Stimulated activated CD8-positive, alpha-beta memory T cell treated with anti-CD3 and anti-CD28 coated beads, Interleukin-12 subunit alpha, Interleukin-12 subunit beta, amount 100 ng/mL, for 1 hour (primary cell): ENCODE measurements at places on chromosomes 7 and 10.

DNA sequence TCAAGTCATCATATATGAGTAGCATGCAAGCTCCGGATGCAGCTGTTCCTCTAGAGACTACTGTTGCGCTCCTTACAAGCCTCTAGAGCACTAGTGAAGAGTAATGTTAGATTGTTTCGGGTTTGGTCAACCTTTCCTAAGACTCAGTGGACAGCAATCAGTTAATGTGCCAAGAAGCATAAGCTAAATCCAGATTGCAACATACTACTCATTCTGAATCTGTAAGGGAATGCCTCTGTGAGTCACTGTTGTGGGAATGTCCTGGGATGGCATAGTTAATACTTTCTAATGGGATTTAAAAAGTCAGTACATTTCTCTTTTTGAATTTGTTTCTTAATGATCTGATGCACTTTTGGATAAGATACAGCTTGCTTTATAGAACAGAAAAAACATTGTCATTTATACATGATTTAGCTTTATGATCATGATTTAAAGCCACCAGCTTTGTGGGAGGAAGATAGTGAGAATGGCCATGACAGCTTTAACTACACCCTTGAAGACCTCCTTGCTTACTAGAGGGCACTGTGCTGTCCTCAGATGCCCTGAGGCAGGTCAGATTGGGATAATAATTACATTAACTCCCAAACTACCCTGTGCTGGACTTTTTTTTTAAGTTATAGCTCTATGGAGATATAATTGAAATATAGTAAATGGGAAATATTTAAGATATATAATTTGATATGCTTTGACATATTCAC, 138.4 kb downstream of the SDK1 start:
- no peak for DNase-seq

GRCh38 chr10:130422366-130423324, 286.5 kb downstream of the GLRX3 start:
- no peak for DNase-seq

DNA sequence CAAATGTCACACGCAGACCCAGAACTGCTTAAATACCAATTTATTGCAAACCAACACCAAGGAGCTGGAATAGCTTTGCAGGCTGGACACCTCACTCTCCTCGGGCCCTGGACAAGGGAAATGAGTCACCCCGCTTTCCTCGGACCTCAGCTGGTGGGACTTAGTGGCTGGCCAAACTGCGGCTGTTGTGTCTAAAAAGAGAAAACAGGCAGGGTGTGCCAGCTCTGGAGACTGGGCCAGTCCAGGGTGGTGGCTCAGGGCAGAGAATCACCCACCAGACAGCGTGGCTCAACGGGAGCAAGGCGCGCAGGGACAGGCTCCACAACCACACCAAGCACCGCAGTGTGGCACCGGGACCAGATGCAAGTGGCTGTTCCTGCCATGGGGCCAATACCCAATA, 58.2 kb upstream of the CAMK2B start:
- DNase-seq = no peak

DNA sequence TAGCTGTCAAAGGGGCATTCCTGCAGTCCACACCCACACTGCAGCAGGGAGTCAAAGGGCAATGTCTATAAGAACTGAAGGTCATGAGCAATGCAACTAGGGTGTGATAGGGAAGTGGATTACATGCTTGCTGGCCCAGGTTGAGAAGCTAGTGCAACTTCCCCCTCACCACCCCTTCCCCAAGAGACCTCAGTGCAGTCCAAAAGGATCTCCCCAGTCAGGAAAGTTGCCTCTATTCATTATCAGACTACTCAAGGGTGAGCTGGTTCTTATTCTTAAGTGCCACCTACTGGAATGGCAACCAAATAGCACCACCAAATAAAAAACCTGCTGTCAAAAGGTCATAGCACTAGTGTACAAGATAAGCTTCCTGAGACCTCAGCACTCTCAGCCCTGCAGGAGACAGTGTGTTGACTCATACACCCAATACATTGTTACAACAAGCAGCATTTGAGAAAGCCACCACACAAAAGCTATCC, 28.2 kb downstream of the MTERF1 start:
- no peak for DNase-seq

- no peak for DNase-seq
Measured at GRCh38 chr7:151897951-151898686, 21.2 kb upstream of the PRKAG2 start.

GRCh38 chr7:100840470-100841100, 11.9 kb upstream of the SLC12A9 start:
- no peak for DNase-seq

- no peak for DNase-seq
Measured at GRCh38 chr10:119441151-119441821, 101.2 kb downstream of the RGS10 start.

- DNase-seq = no peak
Measured at GRCh38 chr10:111732166-111732785, 451.3 kb downstream of the GPAM start.

DNA sequence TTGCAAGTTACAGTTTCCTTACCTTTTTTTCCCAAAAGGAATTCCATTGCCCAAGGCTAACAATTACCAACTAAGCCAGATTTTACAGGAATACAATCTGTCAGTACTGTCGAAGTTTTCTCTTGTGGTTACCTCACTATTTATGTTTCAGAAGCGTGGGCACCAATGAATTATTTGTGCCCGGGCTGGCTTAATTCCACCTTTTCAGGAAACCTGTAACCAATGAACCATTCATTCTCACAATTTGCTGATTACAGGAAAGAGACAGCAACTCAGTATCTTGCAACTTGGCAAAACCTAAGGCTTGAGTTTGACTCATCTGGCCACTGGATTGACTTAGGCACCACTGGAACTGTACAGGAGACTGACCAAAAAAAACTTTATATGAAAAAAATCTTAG, 485.6 kb downstream of the INHBA start:
- DNase-seq = no peak

DNA sequence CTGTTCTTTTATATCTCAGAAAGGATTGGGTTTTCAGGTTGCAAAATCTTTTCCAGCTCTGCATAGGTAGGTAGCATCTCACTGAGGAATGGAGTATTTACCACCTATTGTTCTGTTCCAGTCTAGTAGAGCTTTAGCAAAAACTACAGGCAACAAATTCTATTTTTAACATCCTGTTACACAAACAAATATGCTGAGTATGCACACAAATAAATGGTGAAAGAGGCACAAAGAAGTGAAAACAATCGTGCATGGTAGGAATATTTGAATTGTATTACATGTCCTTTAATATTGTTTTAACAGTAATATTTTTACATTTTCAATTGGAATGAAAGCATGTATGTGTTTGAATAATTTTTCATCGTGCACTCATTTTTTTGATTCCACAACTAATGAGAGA, 14.5 kb upstream of the MIOS start:
- DNase-seq = no peak

- no peak for DNase-seq
Measured at GRCh38 chr10:78066728-78067430, 33.2 kb downstream of the RPS24 start.

DNA sequence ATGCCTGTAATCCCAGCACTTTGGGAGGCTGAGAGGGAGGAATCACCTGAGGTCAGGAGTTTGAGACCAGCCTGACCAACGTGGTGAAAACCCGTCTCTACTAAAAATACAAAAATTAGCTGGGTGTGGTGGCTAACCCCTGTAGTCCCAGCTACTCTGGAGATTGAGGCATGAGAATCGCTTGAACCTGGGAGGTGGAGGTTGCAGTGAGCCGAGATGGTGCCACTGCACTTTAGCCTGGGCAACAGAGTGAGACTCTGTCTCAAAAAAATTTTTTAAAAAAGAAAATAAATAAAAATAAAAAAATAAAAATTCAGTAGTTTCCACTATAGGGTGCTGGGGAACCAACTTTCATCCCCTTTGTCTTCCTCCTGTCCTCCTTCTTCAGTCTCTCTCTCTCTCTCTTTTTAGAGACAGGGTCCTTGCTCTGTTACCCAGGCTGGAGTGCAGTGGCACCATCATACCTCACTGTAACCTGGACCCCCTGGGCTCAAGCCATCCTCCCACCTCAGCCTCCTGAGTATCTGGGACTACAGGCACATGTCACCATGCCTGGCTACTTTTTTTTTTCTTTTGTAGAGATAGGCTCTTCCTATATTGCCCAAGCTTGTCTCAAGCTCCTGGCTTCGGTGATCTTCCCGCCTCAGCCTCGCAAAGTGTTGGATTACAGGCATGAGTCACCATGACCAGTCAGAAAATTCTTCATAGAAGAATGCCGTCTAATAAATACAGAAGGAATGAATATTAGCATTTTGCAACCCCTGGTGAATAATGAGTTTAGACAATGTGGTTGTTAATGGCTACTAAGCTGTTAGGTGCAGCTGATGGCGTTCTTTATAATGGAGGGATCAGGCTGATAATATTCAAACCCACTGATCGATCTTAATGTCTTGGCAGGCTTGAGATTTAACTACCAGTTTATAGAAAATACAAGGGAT, 20.6 kb downstream of the RBM20 start:
- DNase-seq = no peak

GRCh38 chr10:47450442-47450841, 33.5 kb downstream of the ANXA8 start:
- DNase-seq = no peak

DNA sequence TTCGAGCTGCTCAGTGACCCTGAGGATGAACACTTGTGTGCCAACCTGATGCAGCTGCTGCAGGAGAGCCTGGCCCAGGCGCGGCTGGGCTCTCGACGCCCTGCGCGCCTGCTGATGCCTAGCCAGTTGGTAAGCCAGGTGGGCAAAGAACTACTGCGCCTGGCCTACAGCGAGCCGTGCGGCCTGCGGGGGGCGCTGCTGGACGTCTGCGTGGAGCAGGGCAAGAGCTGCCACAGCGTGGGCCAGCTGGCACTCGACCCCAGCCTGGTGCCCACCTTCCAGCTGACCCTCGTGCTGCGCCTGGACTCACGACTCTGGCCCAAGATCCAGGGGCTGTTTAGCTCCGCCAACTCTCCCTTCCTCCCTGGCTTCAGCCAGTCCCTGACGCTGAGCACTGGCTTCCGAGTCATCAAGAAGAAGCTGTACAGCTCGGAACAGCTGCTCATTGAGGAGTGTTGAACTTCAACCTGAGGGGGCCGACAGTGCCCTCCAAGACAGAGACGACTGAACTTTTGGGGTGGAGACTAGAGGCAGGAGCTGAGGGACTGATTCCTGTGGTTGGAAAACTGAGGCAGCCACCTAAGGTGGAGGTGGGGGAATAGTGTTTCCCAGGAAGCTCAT, 1.1 kb downstream of the DDIT4 start:
- no peak for DNase-seq

DNA sequence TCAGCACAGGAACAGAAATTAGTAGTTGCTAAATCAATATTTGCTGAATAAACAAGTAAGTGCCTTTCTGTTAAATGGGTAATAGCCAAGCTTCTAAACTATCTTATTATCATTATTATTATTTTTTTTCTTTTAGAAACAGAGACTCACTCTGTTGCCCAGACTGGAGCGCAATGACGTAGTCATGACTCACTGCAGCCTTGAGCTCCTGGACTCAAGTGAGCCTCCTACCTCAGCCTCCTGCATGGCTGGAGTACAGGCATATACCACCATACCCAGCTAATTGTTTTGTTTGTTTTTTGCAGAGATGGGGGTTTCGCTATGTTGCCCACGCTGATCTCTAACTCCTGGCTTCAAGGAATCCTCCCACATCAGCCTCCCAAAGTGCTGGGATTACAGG, 12.3 kb upstream of the ELN start:
- DNase-seq = no peak

DNA sequence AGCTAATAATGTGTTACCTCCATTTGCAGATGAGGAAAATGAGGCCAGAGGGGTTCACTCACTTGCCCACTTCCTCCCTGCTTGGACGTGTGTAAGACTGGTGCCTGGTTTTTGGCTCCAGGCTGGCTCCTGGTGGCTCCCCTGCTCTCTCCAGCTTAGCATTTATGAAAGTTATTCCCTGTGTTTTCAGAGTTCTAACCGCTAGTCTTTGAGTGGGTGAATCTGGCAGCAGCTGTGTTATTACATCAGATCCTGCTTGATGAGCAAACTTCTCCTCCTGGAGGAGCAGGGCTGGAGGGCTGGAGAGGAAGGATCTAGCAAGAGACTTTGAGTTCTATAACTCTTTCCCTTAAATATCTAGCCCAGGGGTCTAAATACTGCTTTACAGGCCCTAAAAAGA, 80.9 kb upstream of the AGBL3 start:
- no peak for DNase-seq

GRCh38 chr7:117873310-117874190, at the start of gene CTTNBP2:
Gene CTTNBP2 (minus strand): TSS chr7:117873441. CDS start chr7:117873415, 26 bp downstream.
- DNase-seq = no peak

- DNase-seq = no peak
Measured at GRCh38 chr10:86370006-86370585, 3.5 kb upstream of the GRID1 start.

DNA sequence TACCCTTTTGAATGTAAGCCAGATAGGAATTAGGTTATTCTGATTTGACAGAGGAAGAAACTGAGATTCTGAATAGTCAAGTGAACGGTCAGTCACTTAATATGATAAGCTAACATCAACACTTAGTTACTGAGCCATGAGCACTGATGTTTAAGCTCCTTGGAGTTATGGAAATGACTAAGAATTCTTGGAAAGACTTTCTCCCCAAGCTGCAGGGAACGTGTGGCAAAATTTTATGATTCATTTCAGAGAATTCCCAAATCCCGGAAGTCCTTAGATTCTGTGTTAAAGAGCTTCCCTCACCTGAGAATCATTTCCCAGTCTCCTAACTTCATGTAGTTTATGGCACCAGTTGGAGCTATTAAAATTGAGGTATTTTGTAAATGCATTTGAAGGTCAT, 330.9 kb downstream of the XPNPEP1 start:
- no peak for DNase-seq
